Type B pancreatic cell (in vitro differentiated cells): ENCODE measurements at places on chromosomes 5 and 9. TPM values are rescaled to one million over a fixed set of nuclear protein-coding genes. Genes with fewer than 3 reads are reported as not detected.

GRCh38 chr9:31390403-31391025 is 993.9 kb upstream of the ACO1 start:
- H3K27me3 ChIP-seq: no peaks in the 10 kb centered on the region
- peak overlapping the region; percentile 35 for H3K27ac ChIP-seq
- no peak for DNase-seq
- peaks cover 4% of the 10 kb centered on the region for H3K4me1 ChIP-seq
- peak overlapping the region; percentile 49 for H3K4me3 ChIP-seq
- H3K36me3 ChIP-seq: peaks cover 4% of the 10 kb centered on the region

DNA sequence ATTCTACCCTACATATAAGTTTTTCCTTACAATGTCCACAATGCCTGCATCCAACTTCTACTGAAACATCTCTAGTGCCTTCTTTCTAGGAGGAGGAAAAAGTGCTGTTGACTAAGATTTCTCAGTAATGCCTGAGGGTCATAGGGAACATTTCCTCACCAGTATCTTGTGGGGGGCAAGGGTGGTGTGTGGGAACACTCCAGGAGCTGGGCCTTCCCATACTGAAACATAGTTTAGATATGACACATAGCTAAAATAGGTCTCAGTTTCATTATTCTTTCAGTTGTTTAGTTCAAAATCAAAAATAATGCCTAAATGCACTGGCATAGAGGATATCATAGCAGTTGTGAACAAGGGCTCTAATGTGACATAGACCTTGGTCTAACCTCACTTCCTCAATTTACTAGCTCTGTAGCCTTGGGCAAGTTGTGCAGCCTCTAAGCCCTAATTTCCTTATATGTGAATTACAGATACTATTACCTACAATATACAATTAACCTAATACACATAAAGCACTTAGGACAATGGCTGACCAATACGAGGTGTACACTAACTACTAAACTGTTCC is 66.1 kb downstream of the HAPLN1 start:
- no peak overlapping the region for H3K27ac ChIP-seq
- no peak overlapping the region for H3K4me3 ChIP-seq
- DNase-seq: no peak
- H3K36me3 ChIP-seq: no peaks in the 10 kb centered on the region
- H3K4me1 ChIP-seq: no peaks in the 10 kb centered on the region

GRCh38 chr9:88653406-88653805 is 118.4 kb downstream of the NXNL2 start:
- DNase-seq: no peak
- no peaks in the 10 kb centered on the region for H3K36me3 ChIP-seq
- no peak overlapping the region for H3K4me3 ChIP-seq
- H3K27me3 ChIP-seq: peaks cover 4% of the 10 kb centered on the region
- no peak overlapping the region for H3K27ac ChIP-seq
- peaks cover 9% of the 10 kb centered on the region for H3K4me1 ChIP-seq

- no peak overlapping the region for H3K4me3 ChIP-seq
- H3K4me1 ChIP-seq: no peaks in the 10 kb centered on the region
- no peak overlapping the region for H3K27ac ChIP-seq
- H3K27me3 ChIP-seq: peaks cover 47% of the 10 kb centered on the region
- H3K36me3 ChIP-seq: no peaks in the 10 kb centered on the region
These were observed 54.7 kb downstream of the ANXA2R start for GRCh38 chr5:42985129-42986037.

GRCh38 chr5:88964831-88965230 is 81.8 kb upstream of the MEF2C start:
- DNase-seq: no peak
- H3K36me3 ChIP-seq: no peaks in the 10 kb centered on the region
- H3K4me3 ChIP-seq: no peak overlapping the region
- no peaks in the 10 kb centered on the region for H3K4me1 ChIP-seq
- peaks cover 16% of the 10 kb centered on the region for H3K27me3 ChIP-seq

DNA sequence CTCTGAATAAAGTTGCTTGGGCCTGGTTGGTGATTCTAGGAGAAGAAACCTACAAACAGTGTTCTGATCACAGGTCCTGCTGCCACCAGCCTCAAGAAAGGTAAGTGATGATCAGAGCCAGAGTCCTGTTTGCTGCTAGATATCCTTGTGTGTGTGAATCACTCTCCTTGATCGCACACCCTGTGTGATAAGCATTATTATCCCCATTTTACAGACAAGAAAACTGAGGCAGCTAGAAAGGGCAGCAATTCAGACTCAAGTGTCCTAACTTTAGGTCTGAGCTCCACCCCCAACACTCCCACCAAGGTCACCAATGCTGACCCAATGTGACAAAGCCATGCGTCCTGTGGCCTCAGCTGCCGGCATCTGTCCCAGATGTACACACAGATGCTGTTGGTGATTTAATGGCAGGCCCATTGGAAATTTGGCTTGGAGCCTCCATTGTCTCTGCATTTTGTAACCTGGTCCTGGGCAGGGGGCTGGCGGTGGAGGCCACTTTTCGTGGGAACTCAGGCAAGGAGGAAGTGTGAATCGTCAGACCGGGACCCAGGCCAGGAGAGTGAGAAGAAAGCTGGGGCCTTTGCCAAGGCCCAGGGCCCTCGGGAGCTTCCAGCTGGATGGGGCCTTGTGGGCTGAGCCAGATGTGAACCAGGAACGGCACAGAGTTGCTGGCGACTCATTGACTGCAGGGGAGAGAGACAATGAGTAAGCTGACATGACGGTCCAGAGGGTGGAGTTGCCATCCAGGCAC is 29.8 kb upstream of the GGTA1 start:
- no peaks in the 10 kb centered on the region for H3K36me3 ChIP-seq
- no peaks in the 10 kb centered on the region for H3K4me1 ChIP-seq
- no peak overlapping the region for H3K4me3 ChIP-seq
- H3K27ac ChIP-seq: no peak overlapping the region

- H3K4me3 ChIP-seq: no peak overlapping the region
- H3K36me3 ChIP-seq: peaks cover 3% of the 10 kb centered on the region
- no peak overlapping the region for H3K27ac ChIP-seq
These were observed 137.8 kb downstream of the ROR2 start for GRCh38 chr9:91812191-91812590.

GRCh38 chr9:120366644-120367019 is 213.3 kb downstream of the CDK5RAP2 start:
- no peaks in the 10 kb centered on the region for H3K36me3 ChIP-seq
- H3K27ac ChIP-seq: no peak overlapping the region
- no peak overlapping the region for H3K4me3 ChIP-seq
- H3K4me1 ChIP-seq: peaks cover 10% of the 10 kb centered on the region
- DNase-seq: no peak

GRCh38 chr9:129287619-129288305 is 109.7 kb upstream of the IER5L start:
- no peak overlapping the region for H3K27ac ChIP-seq
- H3K4me1 ChIP-seq: peaks cover 24% of the 10 kb centered on the region
- no peak overlapping the region for H3K4me3 ChIP-seq
- H3K36me3 ChIP-seq: no peaks in the 10 kb centered on the region
- peak; percentile 59 for DNase-seq

DNA sequence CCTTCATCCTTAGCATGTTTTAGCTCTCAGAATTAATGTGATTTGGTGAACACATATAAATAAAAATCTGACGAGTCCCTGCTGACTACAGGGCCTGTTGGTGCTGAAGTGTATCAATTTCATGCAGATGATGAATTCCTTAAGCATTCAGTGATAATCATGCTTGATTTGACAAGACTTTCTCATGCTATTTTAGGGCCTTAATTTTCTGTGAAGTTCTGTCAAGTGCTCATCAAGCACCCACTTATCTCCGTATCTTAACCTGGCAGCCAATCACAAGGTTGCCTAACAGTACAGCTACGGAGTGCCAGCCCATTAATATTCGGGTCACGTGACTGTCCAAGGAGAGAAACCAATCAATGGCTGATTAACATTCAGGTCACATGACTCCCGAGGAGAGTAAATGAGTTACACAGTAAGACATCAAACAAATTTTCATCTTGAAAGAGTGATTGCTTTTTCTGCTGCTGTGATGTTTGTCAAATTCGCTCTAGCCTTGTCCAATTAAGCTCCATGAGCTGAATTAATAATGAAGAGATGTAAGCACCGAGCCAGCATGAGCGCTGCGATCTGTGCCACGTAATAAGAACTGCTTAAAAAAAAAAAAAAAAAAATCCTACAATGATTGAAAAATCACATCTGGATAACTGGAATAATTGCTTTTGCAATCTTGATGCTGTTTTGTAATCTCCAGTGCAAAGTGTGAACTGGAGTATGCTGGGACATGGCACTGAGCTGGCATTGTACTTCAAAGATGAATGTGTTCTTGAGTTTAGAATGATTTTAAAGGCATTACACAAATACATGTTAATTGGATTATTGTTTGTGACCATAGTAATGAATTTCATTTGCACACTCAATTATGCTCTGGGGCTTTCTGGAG is 104.3 kb upstream of the SPATA31D4 start:
- H3K27me3 ChIP-seq: peaks cover 12% of the 10 kb centered on the region
- no peak overlapping the region for H3K27ac ChIP-seq
- H3K4me3 ChIP-seq: no peak overlapping the region
- DNase-seq: no peak
- H3K4me1 ChIP-seq: peaks cover 28% of the 10 kb centered on the region

- DNase-seq: no peak
- no peaks in the 10 kb centered on the region for H3K27me3 ChIP-seq
- H3K27ac ChIP-seq: peak overlapping the region; percentile 50
These were observed 41.8 kb upstream of the KDM4C start for GRCh38 chr9:6715755-6716643.

DNA sequence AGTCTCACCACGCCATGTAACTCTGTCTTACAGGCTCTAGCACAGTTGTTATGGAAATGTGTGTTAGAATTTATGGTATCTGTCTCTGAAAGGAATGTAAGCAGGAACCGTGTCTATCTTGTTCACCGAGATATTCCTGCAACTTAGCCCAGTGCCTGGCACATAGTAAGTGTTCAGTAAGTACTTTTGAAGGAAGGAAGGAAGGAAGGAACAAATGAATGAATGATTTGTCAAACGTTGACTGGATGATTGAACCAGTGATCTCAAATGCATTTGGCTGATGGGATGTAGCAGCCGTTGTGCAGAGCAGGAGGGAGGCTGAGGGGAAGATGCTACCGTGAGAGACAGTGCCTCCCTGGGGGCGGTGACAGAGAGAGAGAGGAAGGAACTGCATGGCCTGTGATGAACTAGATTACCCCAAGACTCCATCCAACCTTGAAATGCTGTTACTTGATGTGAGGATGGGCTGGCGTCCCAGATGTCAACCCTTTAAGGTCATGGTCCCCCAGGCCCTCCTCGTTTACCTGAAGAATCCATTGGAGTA is 47.5 kb upstream of the PPARGC1B start:
- no peak overlapping the region for H3K27ac ChIP-seq
- H3K4me3 ChIP-seq: no peak overlapping the region
- no peaks in the 10 kb centered on the region for H3K36me3 ChIP-seq
- no peak for DNase-seq
- H3K4me1 ChIP-seq: no peaks in the 10 kb centered on the region

DNA sequence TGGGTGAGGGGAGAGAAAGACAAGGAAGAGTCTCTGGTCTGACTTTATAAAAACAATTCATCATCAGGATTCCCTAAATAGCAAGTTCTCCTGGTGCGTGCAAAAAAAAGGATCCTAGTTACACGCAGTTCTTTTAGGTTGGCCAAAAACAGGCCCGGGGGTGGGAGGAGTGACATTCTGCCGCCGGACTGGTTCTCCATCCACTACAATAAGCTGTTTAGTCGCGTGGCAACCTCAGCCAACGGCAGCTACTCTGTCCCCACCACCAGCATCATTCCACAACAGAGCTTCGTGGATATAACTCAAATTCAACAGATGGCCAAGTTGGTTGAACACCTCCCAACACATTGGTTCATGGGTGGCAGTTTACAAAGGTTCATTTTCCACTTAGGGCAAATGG is 2.9 kb upstream of the FAM163B start:
- no peak overlapping the region for H3K4me3 ChIP-seq
- no peaks in the 10 kb centered on the region for H3K36me3 ChIP-seq
- no peak for DNase-seq
- H3K4me1 ChIP-seq: no peaks in the 10 kb centered on the region
- H3K27me3 ChIP-seq: peaks cover 83% of the 10 kb centered on the region

- H3K4me3 ChIP-seq: no peak overlapping the region
- no peak for DNase-seq
- no peak overlapping the region for H3K27ac ChIP-seq
- no peaks in the 10 kb centered on the region for H3K36me3 ChIP-seq
- H3K27me3 ChIP-seq: no peaks in the 10 kb centered on the region
These were observed 24.0 kb upstream of the GRHPR start for GRCh38 chr9:37398464-37399025.

DNA sequence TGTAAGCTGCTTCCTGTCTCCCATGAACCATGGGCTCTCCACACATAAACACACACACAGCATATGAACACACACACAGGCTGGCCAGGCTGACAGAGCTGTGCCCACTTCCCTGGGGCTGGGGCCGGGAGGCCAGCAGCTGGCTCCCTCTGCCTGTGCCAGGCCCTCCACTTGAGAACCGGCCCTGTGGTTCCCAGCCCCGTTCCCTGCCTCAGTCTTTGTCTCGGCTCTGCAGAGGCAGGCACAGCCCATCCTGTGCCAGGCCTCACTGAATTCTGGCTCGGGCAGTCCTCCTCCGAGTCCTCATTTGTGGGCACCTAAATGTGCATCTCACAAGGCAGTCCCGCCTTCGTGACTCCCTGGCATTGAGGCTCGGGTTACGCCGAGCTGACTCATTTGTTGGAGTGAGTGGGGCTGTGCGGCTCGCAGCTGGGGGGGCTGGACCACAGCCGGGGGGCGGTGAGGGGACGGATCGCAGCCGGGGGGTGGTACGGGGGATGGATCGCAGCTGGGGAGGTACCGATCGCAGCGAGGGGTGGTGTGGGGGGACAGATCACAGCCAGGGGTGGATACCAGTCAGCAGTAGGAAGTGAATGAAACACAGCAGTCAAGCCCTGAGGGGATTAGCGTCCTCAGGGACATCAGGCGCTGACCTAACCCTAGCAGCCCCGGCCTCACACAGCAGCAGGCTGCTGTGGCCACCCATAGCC is 72.3 kb downstream of the PSMB7 start:
- peaks cover 6% of the 10 kb centered on the region for H3K36me3 ChIP-seq
- no peak for DNase-seq
- no peak overlapping the region for H3K4me3 ChIP-seq
- no peaks in the 10 kb centered on the region for H3K27me3 ChIP-seq
- H3K4me1 ChIP-seq: no peaks in the 10 kb centered on the region

- no peaks in the 10 kb centered on the region for H3K27me3 ChIP-seq
- no peak overlapping the region for H3K4me3 ChIP-seq
- peak overlapping the region; percentile 24 for H3K27ac ChIP-seq
These were observed 64.7 kb downstream of the MEGF10 start for GRCh38 chr5:127355337-127355736.

DNA sequence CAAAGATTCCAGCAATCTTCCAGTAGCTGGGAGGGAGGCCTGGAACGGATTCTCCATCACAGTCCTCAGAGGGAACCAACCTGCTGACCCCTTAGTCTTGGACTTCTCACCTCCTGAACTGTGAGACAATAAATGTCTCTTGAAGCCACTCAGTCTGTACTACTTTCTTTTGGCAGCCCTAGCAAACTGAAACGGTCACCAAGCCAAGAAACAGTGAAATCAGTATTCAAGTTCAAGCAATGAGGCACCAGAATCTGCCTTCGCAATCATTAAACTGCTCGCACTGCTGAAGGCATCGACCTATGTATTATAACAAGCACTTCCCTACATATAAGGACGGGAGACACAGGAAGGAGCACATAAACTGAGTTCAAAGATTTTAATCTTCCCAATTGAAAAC is 120.6 kb upstream of the PUM3 start:
- H3K36me3 ChIP-seq: no peaks in the 10 kb centered on the region
- no peaks in the 10 kb centered on the region for H3K27me3 ChIP-seq
- H3K4me3 ChIP-seq: no peak overlapping the region
- DNase-seq: no peak

Gene FBXW2
- total RNA-seq: 67.7 and 68.2 TPM in 2 replicates

Gene SARDH
- 0.76 and 6.8 TPM in 2 replicates for total RNA-seq

Gene ISL1
- total RNA-seq: 31.5 and 39.4 TPM in 2 replicates

Gene SOX30
- total RNA-seq: not detected in 2 replicates

Gene LECT2
- not detected in 2 replicates for total RNA-seq
